ENCODE measurements at places on chromosomes 12 and 14.

- no peak for DNase-seq
Measured at GRCh38 chr12:124082687-124083086, 109.7 kb downstream of the ZNF664 start.

DNA sequence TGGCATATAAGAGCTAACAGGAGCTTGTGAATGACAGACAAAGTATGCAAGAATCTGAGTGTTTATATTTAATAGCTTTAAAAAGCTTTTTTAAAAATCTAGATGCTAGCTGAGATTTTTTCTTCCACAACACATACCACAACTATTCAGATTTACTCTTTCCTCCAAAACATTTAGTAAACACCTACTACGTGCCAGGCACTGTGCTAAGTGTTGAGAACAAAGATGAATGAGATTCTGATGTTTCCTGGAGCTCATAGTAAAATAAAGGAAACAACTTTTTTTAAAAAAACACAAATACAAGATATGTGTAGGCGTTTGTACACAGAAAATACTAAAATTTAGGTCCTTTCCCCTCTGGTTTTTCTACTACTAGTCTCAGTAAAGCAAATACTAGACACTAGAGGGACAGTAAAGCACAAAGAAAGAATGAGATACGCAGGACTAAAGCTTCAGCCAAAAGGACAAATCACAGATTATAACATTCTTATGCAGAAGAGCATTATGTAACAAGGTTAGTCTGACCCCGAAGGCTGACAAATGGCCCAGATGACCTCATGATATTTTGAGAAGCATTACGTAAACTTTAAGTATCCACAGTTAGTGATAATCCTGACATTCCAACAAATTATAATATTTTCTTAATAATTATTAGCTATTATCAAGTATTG is 78.6 kb upstream of the PAWR start:
- DNase-seq: no peak

- DNase-seq: no peak
Measured at GRCh38 chr14:50967103-50967502, 22.8 kb upstream of the PYGL start.

GRCh38 chr12:109494348-109494881 is 17.0 kb downstream of the UBE3B start:
- DNase-seq: no peak

GRCh38 chr14:36424478-36425102 is 95.4 kb downstream of the NKX2-1 start:
- no peak for DNase-seq

DNA sequence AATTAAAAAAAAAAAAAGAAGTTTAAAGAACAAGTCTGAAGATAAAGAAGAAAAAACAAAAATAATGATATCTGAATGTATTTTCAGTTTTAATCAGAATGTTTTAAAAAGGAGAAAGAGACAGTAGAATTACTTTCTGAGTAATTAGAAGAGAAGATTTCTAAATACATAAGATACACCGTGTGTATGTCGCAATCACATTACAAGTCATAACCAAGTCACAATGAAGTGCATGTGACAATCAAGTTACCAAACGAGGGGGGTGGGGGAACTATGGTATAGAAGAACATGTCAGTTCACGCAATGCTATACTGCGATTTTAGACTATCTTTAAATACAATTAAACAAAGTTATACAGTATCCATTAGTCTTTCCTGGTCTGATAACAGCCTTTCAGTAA is 1464.1 kb upstream of the FLRT2 start:
- DNase-seq: no peak

GRCh38 chr14:68937471-68938270 is 41.4 kb downstream of the ACTN1 start:
- no peak for DNase-seq

GRCh38 chr12:66352197-66352596 is 49.9 kb downstream of the HELB start:
- DNase-seq: no peak

DNA sequence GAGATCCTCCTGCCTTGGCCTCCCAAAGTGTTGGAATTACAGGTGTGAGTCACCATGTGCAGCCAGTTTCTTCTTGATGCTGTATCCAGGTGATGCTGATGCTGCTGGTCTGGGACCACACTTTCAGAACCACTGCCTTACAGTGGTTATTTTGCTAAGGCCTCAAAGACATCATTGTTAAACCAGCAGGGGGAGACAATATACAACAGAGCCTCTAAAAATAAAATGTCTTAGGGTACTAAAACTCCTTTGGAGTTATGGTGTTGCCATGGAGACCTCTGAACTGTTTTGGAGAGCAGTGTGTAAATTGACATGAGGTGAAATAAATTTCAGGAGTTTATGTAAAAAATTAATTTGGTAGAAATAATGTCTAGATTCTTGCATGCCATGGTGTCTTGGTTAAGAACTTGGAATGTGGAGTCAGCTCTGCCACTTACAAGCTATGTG is 1.1 kb upstream of the ARG2 start:
- DNase-seq: peak; percentile 38

- no peak for DNase-seq
Measured at GRCh38 chr14:22735096-22735495, 31.4 kb upstream of the OXA1L start.

DNA sequence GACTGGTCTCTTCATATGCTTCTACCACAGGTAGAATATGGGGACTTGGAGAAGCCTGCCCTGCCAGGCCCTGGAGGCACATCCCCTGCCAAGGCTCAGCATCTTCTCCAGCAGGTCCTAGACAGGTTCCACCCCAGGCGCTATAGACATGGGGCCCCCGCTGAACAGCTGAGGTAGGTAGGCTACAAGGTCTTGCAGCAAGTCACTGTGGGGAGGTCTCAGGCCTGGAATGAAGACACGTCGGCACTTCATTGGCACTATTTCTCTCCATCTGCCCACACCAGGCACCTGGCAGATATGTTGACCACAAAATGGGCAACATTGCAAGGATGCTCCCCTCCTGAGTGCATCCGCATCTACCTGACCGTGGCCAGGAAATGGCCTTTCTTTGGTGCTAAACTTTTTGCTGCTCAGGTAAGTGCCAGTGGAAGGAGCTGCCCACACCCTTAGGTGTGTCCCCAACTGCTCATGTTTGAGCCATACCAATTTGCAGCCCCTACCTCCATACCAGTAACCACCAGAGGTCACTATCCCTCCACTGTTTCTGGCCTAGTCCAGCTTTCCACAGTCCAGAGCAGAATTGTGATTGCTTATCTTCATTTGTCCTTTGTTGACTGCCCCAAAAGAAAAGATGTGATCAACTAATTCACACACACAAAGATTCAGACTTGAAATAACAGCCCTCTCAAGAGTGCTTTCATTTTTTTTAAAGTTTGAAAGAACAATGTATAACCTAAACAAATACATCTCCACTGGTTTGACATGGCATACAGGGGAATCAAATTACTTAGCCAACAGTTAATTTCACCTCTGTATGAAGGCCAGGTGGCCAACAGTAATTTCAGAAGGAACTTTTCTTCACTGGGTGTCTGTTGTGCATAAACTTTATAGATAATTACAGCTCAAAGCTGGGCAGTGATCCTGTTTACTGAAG is 16.1 kb downstream of the PIGH start:
- DNase-seq: no peak

DNA sequence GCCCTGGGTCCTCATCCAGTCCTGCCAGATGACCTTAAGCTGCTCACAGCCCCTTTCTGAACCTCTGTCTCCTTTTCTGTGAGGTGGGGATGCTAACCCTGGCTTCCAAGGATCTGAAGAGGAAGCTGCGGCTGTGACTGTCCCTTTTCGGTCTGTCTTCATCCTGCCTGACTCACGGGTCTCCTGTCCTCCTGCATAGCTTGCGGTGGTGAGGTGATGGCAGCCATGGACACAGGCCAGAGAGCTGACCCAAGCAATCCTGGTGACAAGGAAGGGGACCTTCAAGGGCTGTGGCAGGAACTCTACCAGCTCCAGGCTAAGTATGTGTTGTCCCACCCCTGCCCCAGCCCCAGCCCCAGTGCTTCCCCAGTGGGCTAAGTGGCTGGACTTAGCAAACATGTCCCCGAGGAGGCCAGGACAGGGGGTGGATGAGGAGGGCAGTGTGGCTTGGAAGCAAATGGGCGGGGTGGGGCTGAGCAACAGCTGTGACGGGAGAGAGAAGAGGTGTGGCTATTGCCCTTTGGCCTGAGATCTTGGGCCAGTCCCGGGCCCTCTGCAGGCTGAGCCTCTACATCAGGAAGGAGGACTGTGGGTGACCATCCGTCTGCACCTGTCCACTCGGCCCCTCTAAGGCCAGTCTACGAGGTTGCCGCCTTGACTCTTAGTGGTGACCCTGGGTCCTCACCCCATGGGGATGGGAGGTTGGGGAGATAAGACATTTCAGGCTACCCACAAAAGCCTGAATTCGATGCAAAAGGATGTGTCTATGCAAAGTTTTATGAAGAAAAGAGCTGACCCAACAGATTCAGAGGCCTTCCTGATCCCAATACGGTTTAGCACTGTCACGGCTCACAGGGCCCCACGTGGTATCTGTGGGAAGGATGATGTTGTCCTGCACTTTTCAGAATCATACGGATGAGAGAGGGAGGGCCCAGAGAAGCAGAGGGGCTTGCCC is 1.1 kb downstream of the CCDC197 start:
- DNase-seq: no peak

- DNase-seq: no peak
Measured at GRCh38 chr12:64877363-64878004, 53.0 kb downstream of the TBC1D30 start.

- no peak for DNase-seq
Measured at GRCh38 chr14:97337267-97337666, 540.1 kb downstream of the VRK1 start.

DNA sequence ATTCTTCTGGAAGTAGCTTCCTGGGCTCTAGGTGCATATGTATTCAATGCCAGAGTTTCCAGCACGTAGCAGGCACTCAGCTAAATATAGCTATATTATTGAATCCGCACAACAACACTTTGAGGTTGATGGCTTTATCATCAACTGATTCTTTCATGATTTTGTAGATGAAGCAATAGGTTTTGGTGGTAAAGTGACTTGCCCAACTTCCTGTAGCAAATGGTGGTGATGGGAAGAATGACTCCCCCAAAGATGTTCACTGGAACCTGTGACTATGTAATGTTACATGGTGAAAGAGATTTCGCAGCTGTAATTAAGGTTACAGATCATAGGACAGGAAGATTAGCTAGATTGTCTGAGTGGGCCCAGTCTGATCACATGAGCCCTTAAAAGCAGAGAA is 3.2 kb downstream of the TDRD9 start:
- DNase-seq: no peak

GRCh38 chr14:63852817-63853731 is at the start of gene SYNE2:
Gene SYNE2 (plus strand): TSS chr14:63853004. CDS start chr14:63909149, 56,145 bp downstream.
- no peak for DNase-seq

- peak; percentile 12 for DNase-seq
Measured at GRCh38 chr12:19846574-19846973, 407.3 kb downstream of the AEBP2 start.

- DNase-seq: no peak
Measured at GRCh38 chr12:32273712-32274111, 125.6 kb upstream of the FGD4 start.

GRCh38 chr12:46786774-46787173 is 39.0 kb downstream of the SLC38A4 start:
- DNase-seq: peak; percentile 90

DNA sequence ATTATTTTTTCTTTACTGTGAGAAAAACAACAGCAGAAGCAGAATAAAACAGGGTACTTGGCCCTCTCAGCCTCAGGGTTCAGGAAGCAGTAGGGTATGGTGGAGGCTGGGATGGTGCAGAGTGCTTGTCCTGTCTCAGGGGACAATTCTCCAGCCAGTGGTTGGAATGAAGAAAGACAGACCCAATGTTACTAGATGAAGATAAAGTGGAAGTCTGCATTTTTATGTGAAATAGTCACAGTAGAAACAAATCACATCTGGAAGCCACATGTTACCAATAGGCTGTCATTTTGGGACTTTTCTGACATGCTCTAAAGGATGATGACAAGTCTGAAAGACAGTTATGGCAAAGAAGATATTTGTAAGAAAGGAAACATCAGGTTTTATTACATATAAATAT is 32.3 kb downstream of the PROX2 start:
- no peak for DNase-seq

- no peak for DNase-seq
Measured at GRCh38 chr12:43325786-43326185, 226.2 kb downstream of the ADAMTS20 start.

All from HS-27A (cell line).